Kidney (tissue), 22 donors: ENCODE measurements at places on chromosomes 16 and 17. TPM values are rescaled to one million over a fixed set of nuclear protein-coding genes. Genes with fewer than 3 reads are reported as not detected.

The OTOP2 gene
- not detected for polyA plus RNA-seq

GRCh38 chr17:58969612-58970011 is 137.1 kb downstream of the TRIM37 start:
- peaks cover 3% of the 10 kb centered on the region for H3K4me1 ChIP-seq
- H3K36me3 ChIP-seq: no peaks in the 10 kb centered on the region
- no peak overlapping the region for H3K27ac ChIP-seq
- DNase-seq: no peak
- no peaks in the 10 kb centered on the region for H3K27me3 ChIP-seq

DNA sequence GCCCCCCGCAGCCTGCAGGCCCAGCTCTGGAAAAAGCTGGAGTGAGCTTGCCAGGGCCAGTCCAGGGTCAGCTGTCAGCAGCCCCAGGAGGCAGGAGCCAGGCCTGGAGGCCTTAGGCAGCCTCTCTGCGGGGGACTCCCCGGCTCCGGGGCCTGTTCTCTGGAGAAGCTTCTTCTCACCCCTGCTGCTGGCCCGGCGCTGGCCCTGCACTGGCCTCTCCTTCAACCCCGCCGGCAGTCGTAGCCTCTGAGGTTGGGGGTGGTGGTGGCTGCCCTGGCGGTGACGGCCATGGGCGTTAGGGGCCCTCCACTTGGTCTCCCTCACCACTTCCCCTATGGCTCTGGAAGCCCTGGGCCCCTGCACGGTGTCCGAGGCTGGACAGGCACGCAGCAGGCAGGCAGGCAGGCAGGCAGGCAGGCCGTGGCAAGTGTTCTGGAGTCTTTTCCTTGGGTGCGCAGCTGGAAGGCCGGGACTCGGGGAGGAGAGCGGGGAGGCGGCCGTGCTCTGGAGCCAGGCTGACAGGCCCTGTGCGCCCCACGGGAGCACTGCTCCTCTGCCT is 2.1 kb downstream of the FOXF1 start:
- no peaks in the 10 kb centered on the region for H3K36me3 ChIP-seq
- H3K27me3 ChIP-seq: peaks cover 58% of the 10 kb centered on the region
- no peak overlapping the region for H3K27ac ChIP-seq
- no peak for DNase-seq
- no peak overlapping the region for H3K4me3 ChIP-seq
- H3K4me1 ChIP-seq: peaks cover 13% of the 10 kb centered on the region

DNA sequence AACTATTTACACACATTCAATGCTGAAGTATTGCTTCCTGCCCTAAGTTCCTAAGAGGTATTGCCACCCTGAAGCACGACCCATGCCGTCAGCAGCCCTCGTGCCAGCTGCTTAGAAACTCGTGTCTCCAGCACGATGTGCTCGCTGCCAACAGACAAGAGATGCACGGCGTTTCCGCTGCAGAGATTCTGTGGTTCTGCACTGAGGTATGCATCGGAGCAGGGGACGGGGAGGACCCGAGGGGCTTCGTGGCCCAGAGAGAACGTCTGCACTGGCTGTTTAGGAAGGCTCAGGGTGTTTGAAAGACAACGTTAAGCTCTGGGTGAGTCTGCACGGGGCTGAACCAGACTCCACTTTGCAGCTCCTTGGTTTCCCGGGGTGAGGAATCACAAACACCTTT is 82.7 kb upstream of the CREBBP start:
- H3K27me3 ChIP-seq: no peaks in the 10 kb centered on the region
- no peak for DNase-seq
- H3K4me1 ChIP-seq: no peaks in the 10 kb centered on the region
- H3K36me3 ChIP-seq: no peaks in the 10 kb centered on the region
- H3K27ac ChIP-seq: no peak overlapping the region

DNA sequence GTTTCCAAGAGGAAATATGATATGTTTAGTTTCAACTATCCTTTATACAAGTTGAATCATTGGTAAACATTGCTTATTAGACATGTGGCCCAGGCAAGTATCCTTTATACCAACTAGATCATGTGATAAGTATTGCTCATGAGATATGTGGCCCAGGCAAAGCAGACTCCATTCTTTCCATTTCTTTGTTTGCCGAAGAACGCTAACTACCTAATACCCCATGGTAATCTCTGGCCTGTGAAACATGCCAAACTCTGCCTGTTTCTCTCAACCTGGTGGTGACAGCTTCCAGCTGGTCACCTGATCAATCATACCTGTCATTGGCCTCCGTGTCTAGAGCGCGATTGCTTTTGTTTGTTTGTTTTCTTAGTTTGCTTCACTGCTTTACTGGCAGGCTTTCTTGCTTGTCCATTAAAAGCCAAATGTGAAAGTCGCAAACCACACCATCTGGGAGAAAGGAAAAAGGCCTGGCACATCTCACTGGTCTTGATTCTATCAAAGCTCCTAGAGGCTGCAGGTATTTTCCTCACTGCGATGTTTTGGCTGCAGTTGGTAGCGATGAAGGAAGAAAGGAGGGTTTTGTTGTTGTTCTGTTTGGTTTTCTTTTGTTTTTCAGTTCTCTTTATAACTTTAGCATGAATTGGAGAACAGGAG is 686.2 kb downstream of the KCNJ2 start:
- H3K4me3 ChIP-seq: no peak overlapping the region
- DNase-seq: no peak
- no peaks in the 10 kb centered on the region for H3K27me3 ChIP-seq
- H3K36me3 ChIP-seq: no peaks in the 10 kb centered on the region

- no peak overlapping the region for H3K27ac ChIP-seq
- H3K4me3 ChIP-seq: no peak overlapping the region
- DNase-seq: peak; percentile 12
- H3K36me3 ChIP-seq: no peaks in the 10 kb centered on the region
Measured at GRCh38 chr16:8721336-8722024, 47.1 kb downstream of the ABAT start.

DNA sequence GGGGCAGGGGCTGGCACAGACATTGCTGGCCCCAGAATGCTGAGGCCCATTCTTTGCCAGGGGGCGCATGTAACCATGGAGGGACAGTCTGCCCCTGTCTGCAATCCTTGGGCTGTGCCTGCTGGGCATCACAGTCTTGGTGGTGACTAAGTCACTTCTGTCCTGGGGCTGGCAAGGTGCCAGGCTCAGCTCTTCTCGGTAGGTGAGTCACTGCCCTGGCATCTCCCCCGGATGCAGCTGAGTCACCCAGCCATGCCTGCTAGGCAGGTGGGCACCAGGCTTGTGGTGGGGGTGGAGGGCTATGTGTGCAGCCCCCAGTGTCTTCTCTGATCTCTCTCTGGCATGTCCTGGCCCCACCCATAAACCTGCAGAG is 5.6 kb downstream of the RARA start:
- no peak overlapping the region for H3K27ac ChIP-seq
- H3K4me3 ChIP-seq: no peak overlapping the region
- DNase-seq: peak; percentile 74
- no peaks in the 10 kb centered on the region for H3K27me3 ChIP-seq
- peaks cover 70% of the 10 kb centered on the region for H3K4me1 ChIP-seq

DNA sequence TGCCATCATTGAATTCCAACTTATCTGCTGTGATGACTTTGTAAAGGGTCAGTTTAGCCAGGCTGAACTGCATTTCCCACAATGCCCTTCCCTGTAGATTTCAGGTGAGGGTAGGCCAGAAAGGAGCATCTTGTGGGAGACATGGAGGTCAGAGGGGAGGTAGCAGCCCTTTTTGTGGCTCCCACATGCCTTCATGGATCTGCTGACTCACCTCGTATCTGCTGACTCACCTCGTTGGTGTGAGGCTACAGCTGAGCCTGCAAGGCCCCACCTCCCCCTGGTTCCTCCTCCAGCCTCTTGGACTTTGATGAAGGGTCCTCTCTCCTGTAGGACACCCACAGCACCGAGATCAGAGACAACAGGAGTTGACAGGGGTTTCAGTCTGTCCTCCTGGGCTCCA is 102.5 kb downstream of the SALL1 start:
- no peaks in the 10 kb centered on the region for H3K27me3 ChIP-seq
- DNase-seq: no peak
- no peaks in the 10 kb centered on the region for H3K36me3 ChIP-seq

GRCh38 chr16:11249233-11250061 is 6.6 kb downstream of the SOCS1 start:
- no peaks in the 10 kb centered on the region for H3K36me3 ChIP-seq
- no peaks in the 10 kb centered on the region for H3K27me3 ChIP-seq
- no peaks in the 10 kb centered on the region for H3K4me1 ChIP-seq
- no peak overlapping the region for H3K27ac ChIP-seq

DNA sequence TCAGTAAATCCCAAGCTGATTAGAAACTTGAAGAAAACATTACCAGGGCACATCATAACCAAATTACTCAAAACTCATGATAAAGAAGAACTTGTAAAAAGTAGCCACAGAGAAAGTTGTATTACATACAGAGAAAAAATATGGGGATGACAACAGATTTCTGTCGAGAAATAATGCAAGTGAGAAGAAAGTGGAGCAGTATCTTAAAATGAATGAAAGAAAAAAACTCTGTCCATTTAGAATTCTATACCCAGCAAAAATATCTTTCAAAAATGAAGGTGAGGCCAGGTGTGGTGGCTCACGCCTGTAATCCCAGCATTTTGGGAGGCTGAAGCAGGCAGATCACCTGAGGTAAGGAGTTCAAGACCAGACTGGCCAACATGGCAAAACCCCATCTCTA is 165.9 kb downstream of the PARN start:
- H3K4me1 ChIP-seq: no peaks in the 10 kb centered on the region
- H3K36me3 ChIP-seq: no peaks in the 10 kb centered on the region
- no peak for DNase-seq

DNA sequence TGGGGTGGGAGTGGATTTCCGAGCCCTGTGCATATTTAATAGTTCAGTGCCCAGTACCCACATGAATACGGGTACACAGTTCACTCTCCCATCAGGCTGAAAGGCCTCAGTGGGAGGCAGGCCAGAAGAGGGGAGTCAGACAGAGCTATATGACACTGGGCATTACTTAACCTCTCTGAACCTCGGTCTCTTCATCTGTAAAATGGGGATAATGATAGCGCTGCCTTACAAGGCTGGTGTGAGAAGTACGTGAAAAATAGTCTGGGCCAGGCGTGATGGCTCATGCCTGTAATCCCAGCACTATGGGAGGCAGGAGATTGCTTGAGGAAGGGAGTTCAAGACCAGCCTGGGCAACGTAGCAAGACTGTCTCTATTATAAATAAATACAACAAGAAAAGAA is 3.6 kb downstream of the GPRC5B start:
- peaks cover 2% of the 10 kb centered on the region for H3K36me3 ChIP-seq
- H3K4me3 ChIP-seq: no peak overlapping the region
- peaks cover 25% of the 10 kb centered on the region for H3K4me1 ChIP-seq
- DNase-seq: no peak
